ENCODE measurements at places on chromosomes 16 and 17. TPM values are rescaled to one million over a fixed set of nuclear protein-coding genes. Genes with fewer than 3 reads are reported as not detected.

Gene HOXB4
- 6.0 TPM for total RNA-seq

Gene DOC2B
- 1.6 TPM for total RNA-seq

Gene SLC5A2
- total RNA-seq: not detected

Gene ORC6
- total RNA-seq: 14.7 TPM
